ENCODE measurements at places on chromosomes 2 and 18.

GRCh38 chr18:79379251-79379905 is 16.4 kb upstream of the NFATC1 start:
- no peak overlapping the region for H3K27ac ChIP-seq
- H3K4me3 ChIP-seq = no peak overlapping the region
- peaks cover 9% of the 10 kb centered on the region for H3K36me3 ChIP-seq
- no peak for DNase-seq
- H3K4me1 ChIP-seq = no peaks in the 10 kb centered on the region

DNA sequence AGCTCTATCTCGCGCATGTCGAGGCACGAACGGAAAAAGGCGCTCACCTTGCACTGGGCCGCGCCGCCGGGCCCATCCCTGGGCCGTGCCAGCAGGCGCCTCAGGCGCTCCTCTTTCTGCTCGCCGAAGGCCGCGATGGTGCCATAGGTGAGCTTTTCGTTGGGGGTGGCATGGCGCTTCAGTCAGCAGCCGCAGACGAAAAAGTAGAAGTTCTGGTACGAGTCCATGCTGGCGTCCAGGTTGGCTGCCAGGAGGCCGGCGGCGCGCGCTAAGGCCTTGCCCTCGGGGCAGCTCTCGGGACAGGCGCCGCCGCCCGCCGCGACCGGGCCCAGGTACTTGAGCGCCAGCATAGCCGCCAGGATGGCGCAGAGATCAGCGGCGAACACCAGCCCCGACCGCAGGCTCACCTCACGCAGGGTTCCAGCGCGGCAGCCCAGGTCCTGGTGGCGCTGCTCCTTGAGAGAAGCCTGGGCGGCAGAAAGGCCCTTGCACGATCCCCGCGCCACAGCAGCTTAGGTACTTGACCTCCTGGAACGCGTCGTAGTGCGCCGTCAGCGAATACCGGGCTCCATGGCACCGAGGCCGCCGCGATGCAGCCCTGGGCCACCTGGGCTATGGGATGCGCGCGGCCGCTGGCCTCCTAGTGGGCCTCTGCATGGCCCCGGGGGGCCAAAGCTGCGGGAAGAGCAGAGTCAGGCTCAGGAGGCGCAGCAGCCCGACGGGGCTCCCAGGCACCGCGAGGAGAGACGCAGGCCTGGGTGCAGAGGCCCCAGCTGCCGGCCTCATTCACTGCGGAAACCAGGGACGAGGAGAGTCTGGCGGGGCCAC is 12.8 kb downstream of the ALPG start:
- DNase-seq = no peak
- H3K27me3 ChIP-seq = peaks cover 56% of the 10 kb centered on the region
- peaks cover 5% of the 10 kb centered on the region for H3K4me1 ChIP-seq
- H3K4me3 ChIP-seq = peak overlapping the region; percentile 18
- no peaks in the 10 kb centered on the region for H3K36me3 ChIP-seq
- H3K27ac ChIP-seq = no peak overlapping the region

DNA sequence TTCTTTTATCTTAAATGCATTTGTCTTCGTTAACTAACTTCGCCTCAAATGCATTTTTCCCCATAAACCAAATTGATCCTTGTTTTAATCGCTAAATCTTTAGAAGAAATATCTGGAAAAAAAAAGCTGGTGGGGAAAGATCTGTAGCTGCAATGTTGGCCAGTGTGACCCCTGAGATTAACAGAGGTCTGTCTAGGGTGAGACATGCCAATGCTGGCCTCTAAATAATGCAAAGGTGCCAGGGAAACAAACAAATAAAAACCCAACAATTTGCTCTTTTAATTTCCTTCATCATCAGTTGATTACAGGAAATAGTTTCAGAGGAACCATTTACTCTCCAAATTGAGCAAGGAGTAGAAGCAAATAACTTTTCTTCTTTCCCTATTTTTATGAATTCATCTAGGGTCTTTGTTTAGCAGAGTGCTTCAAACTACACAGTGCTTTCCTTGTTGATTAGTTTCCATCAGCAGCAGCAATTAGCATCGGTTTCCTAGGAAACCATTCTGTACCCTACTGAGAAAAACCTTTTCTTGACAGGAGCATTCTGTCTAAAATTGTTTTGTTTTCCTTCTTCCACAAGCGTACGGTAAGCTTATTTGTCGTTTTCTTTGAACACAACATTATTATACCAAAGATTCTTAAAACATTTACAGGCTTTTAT is 100.5 kb upstream of the UNC80 start:
- H3K4me3 ChIP-seq = no peak overlapping the region
- DNase-seq = no peak
- H3K36me3 ChIP-seq = no peaks in the 10 kb centered on the region
- H3K4me1 ChIP-seq = no peaks in the 10 kb centered on the region

GRCh38 chr2:238790833-238791230 is 57.1 kb upstream of the TWIST2 start:
- H3K36me3 ChIP-seq = no peaks in the 10 kb centered on the region
- no peak overlapping the region for H3K4me3 ChIP-seq
- DNase-seq = no peak
- H3K27me3 ChIP-seq = no peaks in the 10 kb centered on the region
- no peaks in the 10 kb centered on the region for H3K4me1 ChIP-seq

DNA sequence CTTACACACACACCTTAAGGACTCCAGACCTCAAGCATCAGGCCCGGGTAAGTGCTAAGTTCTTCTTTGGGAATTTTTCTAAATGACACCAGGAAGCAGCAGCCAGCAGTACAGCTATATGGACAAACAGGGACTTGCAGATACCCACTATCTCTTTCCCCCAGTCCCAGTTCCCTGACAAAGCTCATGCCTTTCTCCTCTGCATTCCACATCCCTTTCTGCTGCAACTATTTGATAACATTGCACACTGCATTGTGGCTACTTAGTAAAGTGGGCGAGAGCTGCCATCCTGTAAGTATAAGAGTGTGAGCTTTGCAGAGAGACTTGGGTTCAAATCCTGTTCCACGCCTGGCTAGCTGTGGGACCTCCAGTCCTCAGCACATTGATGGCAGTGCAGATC is 14.0 kb upstream of the CD226 start:
- no peaks in the 10 kb centered on the region for H3K36me3 ChIP-seq
- H3K27me3 ChIP-seq = no peaks in the 10 kb centered on the region
- no peak for DNase-seq
- H3K27ac ChIP-seq = no peak overlapping the region
- H3K4me1 ChIP-seq = peaks cover 25% of the 10 kb centered on the region

- no peaks in the 10 kb centered on the region for H3K27me3 ChIP-seq
- no peak overlapping the region for H3K27ac ChIP-seq
- no peak overlapping the region for H3K4me3 ChIP-seq
- H3K4me1 ChIP-seq = no peaks in the 10 kb centered on the region
- no peaks in the 10 kb centered on the region for H3K36me3 ChIP-seq
- DNase-seq = peak; percentile 27
Measured at GRCh38 chr2:8882094-8882493, 44.7 kb upstream of the KIDINS220 start.

- H3K4me3 ChIP-seq = peak overlapping the region; percentile 59
- DNase-seq = no peak
- H3K27ac ChIP-seq = peak overlapping the region; percentile 58
- H3K4me1 ChIP-seq = peaks cover 19% of the 10 kb centered on the region
- no peaks in the 10 kb centered on the region for H3K36me3 ChIP-seq
- H3K27me3 ChIP-seq = no peaks in the 10 kb centered on the region
Measured at GRCh38 chr2:28567061-28567471, 71.2 kb downstream of the PLB1 start.

- no peak for DNase-seq
- H3K27me3 ChIP-seq = no peaks in the 10 kb centered on the region
- no peaks in the 10 kb centered on the region for H3K36me3 ChIP-seq
- no peaks in the 10 kb centered on the region for H3K4me1 ChIP-seq
Measured at GRCh38 chr2:141137122-141137693, 993.6 kb downstream of the LRP1B start.

DNA sequence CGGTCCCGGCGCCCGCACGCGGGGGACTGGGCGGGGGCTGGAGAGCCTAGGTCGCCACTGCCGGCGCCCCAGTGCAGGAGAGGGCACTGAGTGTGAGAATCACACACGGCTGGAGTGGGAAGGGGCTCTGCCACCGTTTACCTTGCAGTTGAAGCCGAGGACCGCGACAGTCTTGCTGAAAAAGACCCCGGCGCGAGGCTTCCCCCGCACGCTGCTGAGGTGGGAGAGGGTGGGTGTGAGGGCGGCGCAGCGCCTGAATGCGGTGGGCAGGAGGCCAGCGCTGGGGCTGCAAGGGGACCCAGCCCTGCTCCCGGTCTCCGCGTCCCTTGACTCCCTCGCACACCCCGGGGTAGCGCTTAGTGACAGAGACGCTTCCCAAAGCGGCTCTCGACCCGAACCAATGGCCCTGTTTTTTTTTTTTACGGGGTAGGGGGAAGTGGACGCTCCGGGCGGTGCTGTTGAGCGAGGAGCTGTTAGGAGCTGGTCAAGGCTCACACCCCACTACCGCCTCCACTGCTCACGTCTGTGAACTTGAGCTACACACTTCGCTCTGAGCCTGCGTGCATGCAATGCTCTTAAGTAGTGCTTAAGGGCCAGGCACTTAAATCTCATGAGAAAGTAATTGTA is 794 bp downstream of the NOTO start:
- DNase-seq = no peak
- peaks cover 31% of the 10 kb centered on the region for H3K27me3 ChIP-seq
- no peaks in the 10 kb centered on the region for H3K4me1 ChIP-seq
- H3K27ac ChIP-seq = no peak overlapping the region
- H3K36me3 ChIP-seq = no peaks in the 10 kb centered on the region

DNA sequence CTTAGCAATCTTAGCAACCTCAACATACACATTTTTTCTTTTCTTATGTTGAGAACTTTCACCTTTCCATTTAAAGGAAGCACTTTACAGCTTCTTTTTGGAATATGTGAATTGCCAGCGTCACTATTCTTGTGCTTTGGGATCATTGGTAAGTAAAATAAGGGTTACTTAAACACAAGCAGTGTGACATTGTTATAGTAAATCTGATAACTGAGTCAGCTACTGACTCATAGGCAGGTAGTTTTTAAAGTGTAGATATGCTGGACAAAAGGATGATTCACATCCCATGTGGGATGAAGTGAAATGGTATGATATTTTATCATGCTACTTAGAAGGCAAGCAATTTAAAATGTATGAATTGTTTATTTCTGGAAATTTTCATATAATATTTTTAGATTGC is 637.2 kb downstream of the DCDC2C start:
- no peak for DNase-seq
- H3K4me3 ChIP-seq = no peak overlapping the region
- no peaks in the 10 kb centered on the region for H3K36me3 ChIP-seq

- no peak overlapping the region for H3K27ac ChIP-seq
- H3K4me3 ChIP-seq = no peak overlapping the region
- peaks cover 9% of the 10 kb centered on the region for H3K4me1 ChIP-seq
- H3K36me3 ChIP-seq = peaks cover 45% of the 10 kb centered on the region
Measured at GRCh38 chr2:241891988-241892298, 22.4 kb downstream of the RTP5 start.

DNA sequence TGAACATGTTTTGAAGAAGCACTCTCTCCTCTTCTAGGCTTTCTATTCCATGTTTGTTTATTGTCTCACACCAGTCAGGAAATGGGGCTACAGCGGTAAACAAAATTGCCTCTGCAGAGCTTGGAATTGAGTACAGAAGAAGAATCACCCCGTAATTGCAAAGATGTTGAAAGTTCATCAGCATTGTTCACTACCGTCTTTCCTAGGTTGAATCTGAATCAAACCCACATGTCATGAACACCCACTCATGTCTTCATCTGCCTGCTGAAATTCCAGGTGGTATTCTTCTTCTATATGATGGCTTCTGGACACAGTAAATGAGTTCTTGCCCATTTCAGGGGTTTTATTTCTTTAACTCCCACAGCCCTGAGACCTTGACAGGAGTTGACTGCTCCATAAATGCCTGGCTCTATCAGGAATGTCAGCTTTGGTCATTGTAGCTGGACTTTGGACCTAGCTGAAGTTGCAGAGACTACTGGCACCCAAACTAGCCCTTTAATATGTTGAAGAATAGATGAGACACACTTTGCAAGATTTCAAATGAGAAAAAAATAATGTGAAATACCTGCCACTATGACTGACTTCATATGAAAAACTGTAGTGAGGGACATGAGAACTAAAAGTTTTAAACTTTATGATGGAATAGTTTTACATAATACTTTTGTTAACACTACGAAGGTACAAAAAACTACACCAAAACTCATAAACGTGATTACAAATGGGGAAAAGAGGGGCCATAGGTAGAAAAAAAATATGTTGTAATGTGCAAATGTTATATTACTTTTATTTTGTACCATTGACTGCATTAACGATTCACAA is 1235.3 kb upstream of the ZEB2 start:
- DNase-seq = no peak
- no peaks in the 10 kb centered on the region for H3K36me3 ChIP-seq
- no peaks in the 10 kb centered on the region for H3K27me3 ChIP-seq
- no peak overlapping the region for H3K27ac ChIP-seq

DNA sequence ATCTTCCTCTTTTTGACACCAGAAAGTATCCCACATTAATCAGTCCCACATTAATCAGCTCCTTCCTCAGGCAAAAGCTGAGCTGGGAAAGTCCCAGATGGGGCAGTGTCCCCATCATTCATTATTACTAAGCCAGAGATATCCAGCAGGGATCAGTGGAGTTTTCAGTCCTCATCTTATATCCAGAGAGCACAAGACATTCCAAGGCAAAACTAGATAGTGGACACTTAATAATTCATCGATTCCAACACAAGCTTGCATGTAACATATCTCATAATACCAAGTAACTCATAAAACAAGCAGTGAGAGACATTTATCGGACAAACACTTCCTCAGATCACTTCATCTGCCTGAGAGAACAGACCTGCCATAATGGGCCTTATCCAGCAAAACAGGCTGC is 53.1 kb downstream of the MCFD2 start:
- H3K27me3 ChIP-seq = no peaks in the 10 kb centered on the region
- no peak overlapping the region for H3K27ac ChIP-seq
- no peaks in the 10 kb centered on the region for H3K36me3 ChIP-seq
- no peak overlapping the region for H3K4me3 ChIP-seq
- DNase-seq = no peak

- no peak for DNase-seq
- H3K36me3 ChIP-seq = no peaks in the 10 kb centered on the region
- no peaks in the 10 kb centered on the region for H3K27me3 ChIP-seq
- H3K4me1 ChIP-seq = peaks cover 60% of the 10 kb centered on the region
Measured at GRCh38 chr2:42954227-42954962, 162.0 kb upstream of the HAAO start.

DNA sequence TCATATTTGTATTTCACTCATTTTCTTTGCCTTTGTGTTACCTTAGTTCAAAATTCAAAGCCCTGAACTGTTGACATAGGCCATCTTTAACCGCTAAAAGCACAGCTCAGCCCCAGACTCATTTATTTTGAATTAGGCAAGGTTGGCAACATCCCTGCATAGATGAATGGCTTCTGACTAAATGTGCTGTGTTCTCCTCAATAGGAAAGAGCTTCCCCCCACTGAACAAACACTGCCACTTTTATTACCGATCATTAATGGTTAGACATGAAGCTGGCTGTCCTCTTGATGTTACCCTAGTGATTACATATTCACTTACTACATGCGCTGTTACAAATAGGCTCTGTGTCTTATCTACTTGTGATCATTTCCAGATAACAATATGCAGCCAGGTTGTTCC is 170.7 kb downstream of the ADCYAP1 start:
- H3K36me3 ChIP-seq = no peaks in the 10 kb centered on the region
- no peak overlapping the region for H3K27ac ChIP-seq
- no peaks in the 10 kb centered on the region for H3K27me3 ChIP-seq
- DNase-seq = no peak
